ENCODE measurements at places on chromosomes 7 and 10. TPM values are rescaled to one million over a fixed set of nuclear protein-coding genes. Genes with fewer than 3 reads are reported as not detected.

Gene URGCP
- total RNA-seq, result 38.8 TPM

DNA sequence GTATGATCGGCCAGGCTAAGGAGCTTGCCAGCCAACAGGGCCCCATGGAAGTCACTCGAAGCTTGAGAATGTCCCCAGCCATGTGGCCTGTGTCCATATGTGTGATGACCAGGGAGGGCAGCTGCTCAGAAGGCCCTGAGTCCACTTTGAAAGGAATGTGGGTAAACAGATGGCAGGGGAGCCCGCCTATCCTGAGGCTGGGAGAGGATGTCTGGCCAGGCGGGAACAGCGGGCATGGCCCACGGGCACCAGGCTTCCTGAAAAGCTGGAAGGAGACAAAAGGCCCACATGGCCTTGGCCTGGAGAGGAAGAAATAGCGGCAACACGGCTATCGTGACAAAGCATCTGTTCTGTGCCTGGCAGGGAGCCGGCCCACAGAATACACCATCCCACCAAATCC is 137.9 kb upstream of the PPIF start:
- no peak for DNase-seq

DNA sequence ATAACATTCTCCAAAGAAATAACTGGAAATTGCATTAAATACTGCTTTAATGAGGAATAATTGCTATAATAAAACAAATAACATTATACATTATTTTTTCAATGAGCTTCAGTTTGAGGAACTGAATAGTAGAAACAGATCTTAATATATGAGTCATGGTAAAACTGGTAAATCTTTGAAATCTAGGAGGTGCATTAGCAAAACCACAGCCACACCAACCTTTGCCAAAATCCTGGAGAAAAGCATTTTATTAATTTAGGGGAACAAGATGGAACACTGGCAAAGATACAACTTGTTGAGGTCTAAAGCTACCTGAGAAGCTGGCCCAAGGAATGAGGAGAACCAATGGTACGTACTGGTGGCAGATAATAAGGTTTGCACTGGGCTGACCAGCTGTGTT is 5.4 kb upstream of the ASL start:
- DNase-seq, result no peak

Gene HYAL4
- total RNA-seq, result not detected

DNA sequence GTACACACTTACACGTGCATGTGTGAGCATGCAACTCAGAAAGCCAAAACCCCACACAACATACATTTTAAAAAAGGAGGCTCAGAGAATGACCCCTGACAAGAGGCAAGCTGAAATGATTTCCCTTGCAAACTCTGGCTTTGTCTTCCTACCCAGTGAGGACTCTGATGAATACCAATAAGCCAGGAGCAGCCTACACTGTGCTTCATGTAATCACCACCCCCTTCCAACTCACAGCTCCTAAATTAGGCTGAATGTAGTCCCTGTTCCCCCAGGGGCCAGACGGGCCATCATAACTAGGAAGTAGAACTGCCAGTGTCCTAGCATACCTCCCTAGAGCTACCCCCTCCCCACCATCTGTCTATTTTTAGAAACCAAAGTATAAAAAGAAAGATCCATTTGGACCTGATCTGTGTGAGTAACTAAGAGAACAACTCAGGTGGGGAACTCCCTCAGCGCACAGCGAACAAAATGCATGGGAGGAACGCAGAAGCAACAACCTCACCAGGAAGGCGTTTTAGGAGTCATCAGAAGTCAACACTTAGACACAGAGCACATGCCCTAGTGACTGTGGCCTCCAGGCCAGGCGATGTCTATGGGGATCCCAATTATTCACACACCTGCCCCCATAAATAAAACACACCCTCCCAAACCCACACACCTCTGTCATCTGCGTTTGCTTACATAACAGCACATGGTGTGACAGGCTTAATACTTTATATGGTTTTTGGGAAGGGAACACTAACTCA is 1.9 kb downstream of the DGKI start:
- no peak for DNase-seq
